ENCODE measurements at places on chromosomes 13 and 19.

DNA sequence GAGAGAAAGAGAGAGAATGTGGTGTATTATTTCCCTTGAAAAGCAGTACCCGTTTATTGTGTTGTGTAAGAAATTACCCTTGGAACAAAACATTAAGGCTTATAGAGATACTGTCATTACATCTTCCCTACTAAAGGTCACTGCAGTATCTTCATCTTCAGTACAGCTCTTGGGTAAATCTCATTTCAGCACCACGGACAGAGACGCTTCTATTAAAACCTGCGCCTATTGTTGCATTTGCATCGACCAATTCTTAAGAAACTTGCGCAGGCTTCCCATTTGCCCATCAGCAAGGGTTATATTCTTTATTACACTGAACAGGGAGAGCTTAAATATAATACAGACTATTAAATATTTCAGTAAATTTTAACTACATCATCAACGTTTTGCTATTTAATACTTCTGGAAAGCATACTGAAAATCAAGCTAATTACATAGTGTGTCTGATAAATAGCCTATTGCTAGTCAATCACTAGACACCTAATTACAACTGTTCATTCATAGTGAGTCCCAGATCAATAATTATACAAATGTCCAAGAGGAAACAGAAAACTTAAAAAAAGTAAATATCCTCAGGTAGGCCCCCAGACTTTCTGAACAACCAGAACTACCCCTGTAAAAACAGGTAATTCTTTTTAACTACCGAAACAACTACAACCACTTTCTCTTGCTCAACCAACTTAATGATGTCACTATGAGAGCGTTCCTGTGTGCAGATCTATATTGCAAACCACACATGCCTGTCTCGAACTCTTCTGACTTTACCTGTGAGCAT is 350.6 kb downstream of the LIG4 start:
- DNase-seq: no peak

GRCh38 chr13:40562975-40563349 is 103.5 kb downstream of the FOXO1 start:
- no peak for DNase-seq

DNA sequence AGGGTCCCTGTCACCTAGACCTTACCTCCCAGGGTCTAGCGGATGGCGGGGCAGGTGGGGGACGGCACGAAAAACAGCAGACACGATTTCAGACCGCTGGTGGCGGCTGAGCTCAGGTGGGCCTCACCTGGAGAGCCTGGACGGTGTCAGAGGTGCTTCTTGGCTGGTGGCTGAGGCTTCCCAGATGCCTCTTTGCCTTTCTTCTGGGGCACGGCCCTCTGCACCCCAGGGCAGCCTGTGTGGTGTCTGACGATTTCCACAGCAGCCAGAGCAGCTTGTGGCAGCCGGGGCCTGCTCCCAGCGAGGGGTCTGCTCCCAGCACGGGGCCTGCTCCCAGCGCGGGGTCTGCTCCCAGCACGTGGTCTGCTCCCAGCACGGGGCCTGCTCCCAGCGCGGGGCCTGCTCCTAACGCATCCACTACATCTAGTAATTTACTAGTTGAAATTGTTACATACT is 66.7 kb downstream of the ATP11A start:
- no peak for DNase-seq

- no peak for DNase-seq
These were observed 37.4 kb upstream of the GAS6 start for GRCh38 chr13:113901231-113901630.

GRCh38 chr13:55577847-55578210 is 1562.9 kb upstream of the PRR20A start:
- DNase-seq: no peak

DNA sequence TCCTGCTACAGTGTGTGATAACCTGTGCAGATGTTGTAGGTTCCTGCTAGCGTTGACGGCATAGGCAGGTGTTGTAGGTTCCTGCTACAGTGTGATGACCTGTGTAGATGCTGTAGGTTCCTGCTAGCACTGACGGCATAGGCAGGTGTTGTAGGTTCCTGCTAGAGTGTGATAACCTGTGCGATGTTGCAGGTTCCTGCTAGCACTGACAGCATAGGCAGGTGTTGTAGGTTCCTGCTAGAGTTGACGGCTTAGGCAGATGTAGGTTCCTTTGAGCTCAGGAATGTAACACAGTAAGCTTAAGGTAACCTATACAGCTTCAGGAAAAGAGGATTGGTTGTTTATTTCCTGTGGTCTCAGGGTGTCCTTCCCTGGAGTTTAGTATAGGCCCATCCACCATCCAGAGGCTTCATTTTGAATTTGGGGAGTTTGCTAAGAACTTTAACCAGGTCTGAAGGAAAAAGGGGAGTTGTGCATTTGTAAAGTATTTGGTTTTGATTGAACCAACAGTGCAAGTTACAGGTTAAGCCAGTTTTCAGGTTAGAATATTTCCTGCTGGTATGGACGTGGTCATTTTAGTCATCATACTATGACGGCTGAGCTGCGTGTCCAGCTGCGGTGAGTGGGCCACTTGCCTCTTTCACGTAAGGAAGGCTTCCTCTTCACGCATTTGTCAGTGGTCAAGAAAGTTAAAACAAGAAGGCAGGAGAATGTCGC is 53.8 kb downstream of the ATP11A start:
- DNase-seq: no peak

DNA sequence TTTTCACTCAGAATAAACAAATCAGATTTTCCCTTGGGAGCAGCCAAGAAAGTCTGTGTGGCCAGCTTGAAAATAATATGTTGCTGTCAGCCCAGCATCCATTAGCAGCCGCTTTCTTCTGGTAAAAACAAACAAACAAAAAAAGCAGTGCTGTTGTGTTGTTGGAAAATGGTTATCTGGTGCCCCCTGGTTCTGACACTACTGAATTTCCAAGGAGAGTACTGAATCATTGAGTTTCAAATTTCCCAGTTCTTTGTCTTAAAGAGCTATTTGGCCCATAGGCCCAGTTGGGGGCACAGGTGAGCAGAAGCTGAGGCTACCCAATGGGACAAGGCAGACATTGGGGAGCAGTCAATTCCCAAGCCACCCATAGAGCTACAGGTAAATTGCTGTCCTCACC is 995.9 kb downstream of the UQCRFS1 start:
- DNase-seq: no peak

- no peak for DNase-seq
These were observed 58.0 kb downstream of the PIBF1 start for GRCh38 chr13:72839831-72840426.

DNA sequence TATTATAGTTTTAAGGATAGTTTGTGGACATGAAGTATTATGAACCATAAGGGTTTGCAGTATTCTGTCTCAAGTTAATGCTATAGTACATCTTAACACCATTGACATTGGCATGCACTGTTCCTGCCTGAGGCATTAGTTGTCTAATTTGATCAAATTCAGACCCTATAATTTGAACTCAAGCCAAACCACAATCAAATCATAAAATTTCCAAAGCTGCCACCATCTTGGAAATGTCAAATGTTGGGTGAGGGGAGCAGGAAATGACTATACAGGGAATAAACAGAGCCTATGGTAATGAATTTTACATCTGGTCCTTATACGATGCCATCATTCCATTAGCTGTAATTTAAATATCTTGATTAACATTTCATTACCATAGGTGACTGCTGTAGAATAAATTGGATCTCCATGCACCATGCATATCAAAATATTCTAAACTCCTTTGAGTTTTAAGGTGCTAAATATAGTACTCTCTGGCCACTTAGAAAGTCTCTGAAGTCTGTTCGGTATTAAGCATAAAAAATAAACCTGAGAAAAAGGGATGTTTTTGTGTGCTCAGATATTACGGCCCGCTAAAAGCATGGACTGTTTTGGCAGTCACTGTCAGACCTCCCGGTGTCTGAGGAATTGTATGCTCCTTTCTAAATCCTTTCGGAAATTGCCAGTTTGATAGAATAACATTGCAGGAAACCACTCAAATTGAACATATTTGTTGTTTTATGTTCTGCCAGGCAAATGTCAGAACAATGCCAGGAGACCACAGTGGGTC is 257.7 kb downstream of the SPRY2 start:
- no peak for DNase-seq

DNA sequence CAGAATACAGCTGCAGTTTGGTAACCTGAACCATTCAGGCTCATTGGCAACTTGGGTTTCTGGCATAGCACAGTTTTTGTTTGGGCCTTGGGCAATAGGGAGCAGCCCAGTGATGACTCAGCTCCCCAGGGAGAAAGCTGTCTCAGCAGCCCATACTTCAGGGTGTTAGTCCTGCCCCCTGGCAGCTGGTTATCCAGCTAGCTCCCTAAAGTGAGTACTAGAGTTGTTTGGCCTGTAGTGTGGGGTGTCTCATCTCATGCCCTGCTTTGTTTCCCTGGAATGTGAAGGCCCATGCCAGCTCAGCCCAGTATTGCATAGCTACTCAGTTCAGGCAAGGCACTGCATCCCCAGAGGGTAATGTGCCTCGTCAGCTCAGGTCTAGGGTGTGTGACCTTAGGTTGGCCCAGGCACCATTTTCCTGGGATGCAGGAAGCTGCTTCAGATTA is 18.2 kb upstream of the ZNF543 start:
- no peak for DNase-seq

DNA sequence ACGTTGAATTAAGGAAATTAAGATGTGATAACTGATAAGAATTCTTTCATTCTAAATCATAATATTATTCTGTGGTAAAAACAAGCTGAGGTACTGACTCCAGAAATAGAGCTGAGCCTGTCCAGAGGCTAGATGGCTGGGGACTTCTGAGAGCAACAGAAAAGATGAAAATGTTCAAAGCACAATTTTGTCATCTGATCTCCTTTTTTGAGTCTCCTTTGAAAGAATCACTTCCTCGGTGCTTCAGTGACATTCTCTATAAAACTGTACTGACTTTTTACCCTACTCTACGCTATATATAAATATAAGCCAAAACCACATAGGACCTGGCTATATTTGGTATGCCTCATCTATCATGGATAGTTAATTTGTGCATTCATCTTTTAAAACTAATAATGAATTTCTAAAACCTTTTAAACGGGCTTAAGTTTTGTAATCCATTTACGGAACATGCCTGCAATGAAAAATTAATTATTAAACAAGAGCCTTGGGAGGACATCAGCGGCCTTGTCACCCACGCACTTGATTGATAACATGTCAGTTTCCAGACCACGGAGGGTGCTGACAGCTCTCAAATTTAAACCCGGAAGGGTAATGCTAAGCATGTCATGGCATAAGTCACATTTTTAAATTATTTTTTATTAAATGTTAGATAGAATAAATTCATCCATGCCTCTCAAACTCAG is 235.5 kb downstream of the PCDH9 start:
- DNase-seq: no peak

- DNase-seq: no peak
These were observed 174.6 kb downstream of the COL4A1 start for GRCh38 chr13:110132225-110132982.

GRCh38 chr13:40786568-40786996 is 2.8 kb upstream of the SLC25A15 start:
- DNase-seq: no peak

GRCh38 chr13:39552246-39552645 is 50.7 kb downstream of the LHFPL6 start:
- DNase-seq: no peak

GRCh38 chr13:50884265-50884664 is 25.3 kb upstream of the RNASEH2B start:
- DNase-seq: no peak

- no peak for DNase-seq
These were observed 15.5 kb downstream of the DPF1 start for GRCh38 chr19:38208571-38208970.

DNA sequence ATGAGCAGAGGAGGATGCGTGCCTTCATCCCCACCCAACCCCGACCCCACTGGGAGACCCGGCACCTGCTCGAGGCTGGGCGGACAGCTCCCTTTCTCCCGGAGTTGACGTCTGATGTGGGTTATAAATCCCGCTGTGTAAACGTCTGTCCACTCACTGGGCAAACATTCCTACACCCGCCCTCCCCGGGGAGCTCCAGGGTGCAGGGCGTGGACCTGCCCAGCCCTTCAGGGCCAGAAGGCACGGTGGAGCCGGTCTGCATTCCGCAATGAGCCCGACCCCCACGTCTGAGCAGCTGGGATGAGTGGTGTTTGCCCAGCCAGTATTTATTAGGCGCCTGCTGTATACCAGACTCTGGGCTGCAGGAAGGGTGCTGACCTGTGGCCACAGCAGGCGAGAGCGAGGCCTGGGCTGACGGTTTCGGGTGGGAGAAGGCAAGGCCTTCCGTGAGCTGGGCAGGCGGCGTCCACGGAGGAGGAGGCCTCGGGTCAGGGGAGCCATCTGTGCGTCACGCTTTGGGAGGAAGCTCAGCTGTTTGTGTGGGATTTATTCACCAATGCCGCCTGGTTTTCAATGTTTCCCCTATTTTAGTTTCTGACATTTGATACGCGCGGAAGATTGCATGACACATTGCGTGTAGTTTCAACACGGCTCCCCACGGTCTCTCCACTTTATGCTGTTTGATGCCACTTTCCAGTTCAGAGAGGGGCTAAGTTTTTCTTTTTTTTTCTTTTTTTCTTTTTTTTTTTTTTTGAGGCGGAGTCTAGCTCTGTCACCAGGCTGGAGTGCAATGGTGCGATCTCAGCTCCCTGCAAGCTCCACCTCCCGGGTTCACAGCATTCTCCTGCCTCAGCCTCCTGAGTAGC is 2.0 kb downstream of the MISP start:
- DNase-seq: no peak

DNA sequence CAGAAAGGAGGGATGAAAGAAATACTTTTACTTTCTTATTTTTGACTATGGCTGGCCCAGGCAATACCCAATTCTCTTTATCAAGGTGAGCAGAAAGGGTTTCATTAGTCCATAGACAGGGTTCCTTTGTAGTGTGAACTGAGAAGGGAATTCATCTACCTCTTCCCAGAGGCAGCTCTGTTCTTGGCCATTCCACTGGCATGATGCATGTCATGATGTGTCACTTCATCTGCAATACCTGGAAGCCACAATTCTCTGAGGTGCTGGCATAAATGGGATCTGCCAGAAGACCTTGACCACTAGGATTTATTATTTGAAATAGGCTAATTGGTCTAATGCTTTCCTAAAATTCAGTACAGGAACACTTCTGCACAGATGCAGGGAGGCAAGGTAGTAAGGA is 542.8 kb downstream of the RFC3 start:
- DNase-seq: no peak

- DNase-seq: no peak
These were observed 5.6 kb upstream of the NEK3 start for GRCh38 chr13:52164989-52165388.

DNA sequence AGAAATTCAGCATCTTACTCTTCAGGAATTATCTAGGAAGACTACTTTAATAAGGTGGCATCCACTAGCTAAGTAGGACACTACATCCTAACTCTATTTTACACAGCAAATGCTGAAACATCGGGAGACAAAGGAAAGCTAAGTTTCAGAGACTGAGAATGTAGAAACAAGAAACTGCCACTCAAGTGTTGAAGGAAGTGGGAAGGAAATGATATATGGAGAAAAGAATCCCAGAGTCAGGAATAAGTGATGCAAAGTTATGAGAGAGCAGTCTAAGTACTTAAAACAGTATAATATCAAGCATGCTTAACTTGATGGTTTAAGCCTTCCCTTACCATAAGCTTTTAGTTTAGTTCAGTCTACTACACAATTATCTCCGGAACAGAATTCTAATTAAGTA is 52.4 kb downstream of the RBM26 start:
- no peak for DNase-seq

GRCh38 chr19:1245494-1246264 is 2.7 kb upstream of the MIDN start:
- DNase-seq: no peak
